A673 (cell line): ENCODE measurements at places on chromosomes 7 and 10. TPM values are rescaled to one million over a fixed set of nuclear protein-coding genes. Genes with fewer than 3 reads are reported as not detected.

DNA sequence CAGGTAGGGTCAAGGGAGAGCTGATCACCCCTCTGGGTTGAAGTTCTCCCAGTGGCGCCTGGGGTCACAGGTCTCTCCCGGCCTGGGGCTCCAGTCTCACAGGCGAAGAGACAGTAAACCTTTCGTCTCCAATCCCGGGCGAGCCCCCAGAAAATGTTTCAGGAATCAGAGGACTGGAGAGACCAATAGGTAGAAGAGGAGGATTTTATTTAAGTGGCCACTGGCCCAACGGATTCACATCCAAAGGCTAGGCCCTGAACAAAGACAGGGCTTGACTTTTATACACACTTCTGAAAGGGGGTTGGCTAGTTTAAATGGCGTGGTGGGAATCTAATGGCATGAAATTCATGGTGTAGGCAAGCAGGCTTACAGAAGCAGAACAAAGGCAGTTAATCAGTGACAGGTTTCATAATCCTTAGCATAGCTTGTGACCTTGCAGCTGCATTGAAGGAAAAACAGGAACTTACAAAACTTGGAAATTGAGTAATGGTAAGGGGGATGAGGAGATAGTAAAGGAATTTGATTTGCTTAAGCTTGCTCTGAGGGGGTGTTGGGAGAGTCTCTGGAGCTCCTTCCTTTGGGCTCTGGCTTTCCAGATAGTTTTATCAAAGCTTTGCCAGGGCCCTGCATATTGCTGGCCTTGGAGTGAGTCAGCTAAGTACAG, 105.5 kb downstream of the TRIM24 start:
- no peaks in the 10 kb centered on the region for H3K27me3 ChIP-seq
- H3K4me1 ChIP-seq = no peaks in the 10 kb centered on the region
- DNase-seq = peak; percentile 13
- H3K4me3 ChIP-seq = no peak overlapping the region
- peaks cover 34% of the 10 kb centered on the region for H3K36me3 ChIP-seq

GRCh38 chr10:124517931-124518330, 56.3 kb downstream of the LHPP start:
- no peak overlapping the region for H3K27ac ChIP-seq
- H3K36me3 ChIP-seq = no peaks in the 10 kb centered on the region
- no peak overlapping the region for H3K4me3 ChIP-seq
- H3K27me3 ChIP-seq = no peaks in the 10 kb centered on the region
- DNase-seq = no peak
- H3K4me1 ChIP-seq = peaks cover 12% of the 10 kb centered on the region

- DNase-seq = no peak
- no peaks in the 10 kb centered on the region for H3K36me3 ChIP-seq
- no peaks in the 10 kb centered on the region for H3K27me3 ChIP-seq
Observed at GRCh38 chr7:141891336-141891735, 24.9 kb upstream of the OR9A4 start.

DNA sequence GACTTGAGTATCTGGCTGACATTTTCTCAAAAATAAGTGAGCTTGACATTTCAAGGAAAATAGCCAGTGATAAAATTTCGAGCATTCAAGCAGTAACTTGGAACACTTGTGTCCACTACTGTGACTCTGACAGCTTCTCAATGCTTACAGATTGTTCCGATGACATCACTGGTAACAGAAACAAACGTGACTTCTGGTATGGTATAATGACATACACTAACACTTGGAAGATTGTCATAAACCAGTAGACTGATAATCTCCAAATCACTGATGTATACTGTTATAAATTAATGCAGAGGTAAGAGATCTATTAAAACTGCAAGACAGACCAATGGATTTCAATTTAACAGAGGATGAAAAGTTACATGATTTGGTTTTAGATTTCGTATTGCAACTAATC, 6.5 kb downstream of the MINDY3 start:
- no peak overlapping the region for H3K27ac ChIP-seq
- H3K4me1 ChIP-seq = peaks cover 5% of the 10 kb centered on the region
- no peaks in the 10 kb centered on the region for H3K36me3 ChIP-seq
- DNase-seq = no peak
- H3K27me3 ChIP-seq = no peaks in the 10 kb centered on the region
- no peak overlapping the region for H3K4me3 ChIP-seq

DNA sequence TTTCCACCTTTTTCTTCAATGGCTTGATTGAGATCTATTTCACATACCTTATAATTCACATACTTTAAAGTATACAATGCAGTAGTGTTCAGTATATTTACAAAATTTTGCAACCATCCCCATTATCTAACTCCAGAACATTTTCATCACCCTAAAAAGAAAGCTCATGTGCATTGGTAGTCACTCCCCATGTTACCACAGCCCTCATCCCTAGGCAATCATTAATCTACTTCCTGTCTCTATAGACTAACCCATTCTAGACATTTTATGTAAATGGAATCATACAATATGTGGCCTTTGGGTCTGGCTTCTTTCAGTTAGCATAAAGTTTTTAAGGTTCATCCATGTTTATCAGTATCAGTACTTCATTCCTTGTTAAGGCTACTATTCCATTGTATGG, 214.2 kb downstream of the WDR11 start:
- H3K36me3 ChIP-seq = no peaks in the 10 kb centered on the region
- H3K4me3 ChIP-seq = no peak overlapping the region
- no peaks in the 10 kb centered on the region for H3K27me3 ChIP-seq
- H3K27ac ChIP-seq = no peak overlapping the region

The MAGI2 gene
- 0.34 and 0.57 TPM in 2 replicates for total RNA-seq

The MYL10 gene
- total RNA-seq = 0.30 TPM in 1 of 2 replicates, not detected in the other

The MSS51 gene
- total RNA-seq = 4.0 and 4.3 TPM in 2 replicates
